Thyroid gland (tissue), 4 donors: ENCODE measurements at places on chromosomes 1 and 21.
A peak's percentile ranks its signal among the peaks of the same experiment; 100 is the strongest.

- peaks cover 4% of the 10 kb centered on the region for H3K4me1 ChIP-seq
- no peaks in the 10 kb centered on the region for H3K36me3 ChIP-seq
- H3K27ac ChIP-seq, result no peak overlapping the region
- no peak overlapping the region for H3K4me3 ChIP-seq
- peak; percentile 49 for DNase-seq
Measured at GRCh38 chr21:43812139-43812821, 22.9 kb downstream of the RRP1 start.

DNA sequence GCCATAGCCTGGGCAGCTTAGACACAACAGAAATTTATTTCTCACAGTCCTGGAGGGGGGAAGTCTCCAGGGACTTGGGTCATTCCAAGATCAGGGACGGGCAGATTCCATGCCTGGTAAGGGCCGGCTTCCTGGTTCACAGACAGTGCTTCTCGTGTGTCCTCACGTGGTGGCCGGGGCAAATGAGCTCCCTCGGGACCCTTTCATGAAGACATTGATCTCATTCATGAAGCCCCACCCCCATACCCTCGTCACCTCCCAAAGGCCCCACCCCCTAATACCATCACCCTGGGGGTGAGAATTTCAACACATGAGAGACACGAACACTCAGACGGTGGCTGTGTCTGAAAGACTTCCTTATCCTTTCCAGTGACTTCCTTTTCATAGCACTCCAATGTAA lies 51.5 kb downstream of the ACOT7 start:
- DNase-seq, result no peak
- H3K4me3 ChIP-seq, result no peak overlapping the region
- no peaks in the 10 kb centered on the region for H3K4me1 ChIP-seq
- no peak overlapping the region for H3K27ac ChIP-seq
- no peaks in the 10 kb centered on the region for H3K36me3 ChIP-seq

DNA sequence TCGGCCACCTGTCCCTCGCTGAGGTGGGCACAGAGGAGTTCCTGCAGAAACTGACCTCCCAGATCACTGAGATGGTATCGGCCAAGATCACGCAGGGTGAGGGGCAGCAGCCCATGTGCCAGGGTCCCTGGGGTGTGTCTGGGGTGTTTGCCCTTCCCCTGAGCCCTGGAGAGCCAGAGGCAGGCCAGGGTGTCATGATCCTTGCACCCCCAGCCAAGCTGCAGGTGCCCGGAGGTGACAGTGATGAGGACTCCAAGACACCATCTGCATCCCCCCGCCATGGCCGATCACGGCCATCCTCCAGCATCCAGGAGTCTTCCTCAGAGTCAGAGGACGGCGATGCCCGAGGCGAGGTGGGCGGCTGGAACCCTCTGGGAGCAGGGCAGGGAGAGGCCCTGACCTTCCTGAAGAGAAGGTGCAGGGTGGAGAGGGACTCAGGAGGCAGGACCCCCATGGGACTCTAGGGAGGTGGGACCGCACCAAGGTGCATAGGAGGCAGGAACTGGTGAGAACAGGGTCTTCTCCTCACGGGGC lies 69.5 kb downstream of the TRIM11 start:
- H3K27me3 ChIP-seq, result no peaks in the 10 kb centered on the region
- peaks cover 3% of the 10 kb centered on the region for H3K36me3 ChIP-seq
- no peak overlapping the region for H3K27ac ChIP-seq
- DNase-seq, result no peak
- H3K4me1 ChIP-seq, result no peaks in the 10 kb centered on the region

DNA sequence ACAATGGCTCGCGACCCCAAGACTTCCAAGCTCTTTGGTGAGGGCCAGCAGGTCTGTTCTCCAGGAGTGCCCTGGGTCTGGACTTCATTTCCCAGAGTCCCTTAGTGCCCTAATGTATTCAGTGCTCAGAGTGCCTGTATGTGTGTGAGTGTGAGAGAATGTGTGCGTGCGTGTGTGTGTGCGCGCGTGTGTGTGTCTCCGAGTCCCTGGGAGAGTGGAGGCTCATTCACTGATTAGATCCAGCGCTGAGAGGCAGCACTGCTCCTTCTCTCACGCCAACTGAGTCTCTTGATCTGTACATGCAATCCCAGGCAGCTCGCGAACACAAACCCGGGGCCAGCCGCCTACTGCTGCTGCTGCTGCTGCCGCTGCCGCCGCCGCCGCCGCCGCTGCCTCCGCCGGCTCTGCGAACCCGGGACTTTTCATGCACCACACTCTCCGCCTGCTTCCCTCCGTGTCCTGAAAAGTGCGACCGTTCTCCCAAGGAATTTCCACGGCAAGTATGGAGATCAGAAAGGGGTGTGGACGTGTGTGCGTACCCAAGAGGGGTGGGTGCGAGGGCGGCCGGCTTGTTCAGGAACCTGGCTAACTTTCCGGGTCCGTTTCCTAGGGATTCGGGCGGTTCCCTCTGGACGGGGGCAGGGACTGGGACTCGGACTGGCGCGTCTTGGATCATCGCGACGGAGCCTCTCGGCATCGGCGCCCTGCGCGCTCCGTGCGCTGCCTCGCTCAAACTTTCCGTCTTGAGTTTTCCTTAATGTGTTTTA lies at the start of gene RNF220:
Gene RNF220, plus strand, starts transcription at position 225 of the 767 bp plus-strand sequence.
- no peak within 1 kb of the TSS for H3K4me3 ChIP-seq
- peaks cover 29% of the 10 kb centered on the region for H3K4me1 ChIP-seq

- DNase-seq, result no peak
- H3K27ac ChIP-seq, result no peak overlapping the region
- H3K36me3 ChIP-seq, result no peaks in the 10 kb centered on the region
Measured at GRCh38 chr1:47513393-47513792, 75.5 kb downstream of the FOXD2 start.

- H3K27ac ChIP-seq, result no peak overlapping the region
- no peaks in the 10 kb centered on the region for H3K27me3 ChIP-seq
Measured at GRCh38 chr1:29283804-29284195, 47.5 kb downstream of the PTPRU start.

DNA sequence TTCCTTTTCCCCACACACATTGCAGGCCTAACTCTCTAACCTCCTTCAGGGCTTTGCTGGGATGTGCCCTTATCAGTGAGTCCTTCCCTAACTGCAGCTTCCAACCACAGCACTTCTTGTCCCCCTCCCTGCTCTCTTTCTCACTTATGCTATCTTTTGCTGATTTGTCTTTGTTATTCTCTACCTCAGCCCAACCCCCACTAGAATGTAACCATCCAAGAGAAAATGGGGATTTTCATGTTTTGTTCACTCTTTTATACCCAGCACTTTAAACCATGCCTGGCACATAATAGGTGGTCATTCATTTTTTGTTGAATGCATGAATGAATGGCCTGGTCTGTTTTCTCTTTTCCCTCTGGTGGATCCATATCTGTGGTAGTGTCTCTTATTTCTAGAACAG lies 243.5 kb downstream of the KAZN start:
- no peak for DNase-seq
- H3K27ac ChIP-seq, result no peak overlapping the region
- H3K27me3 ChIP-seq, result no peaks in the 10 kb centered on the region
- H3K4me3 ChIP-seq, result no peak overlapping the region
- no peaks in the 10 kb centered on the region for H3K4me1 ChIP-seq
- H3K36me3 ChIP-seq, result no peaks in the 10 kb centered on the region

DNA sequence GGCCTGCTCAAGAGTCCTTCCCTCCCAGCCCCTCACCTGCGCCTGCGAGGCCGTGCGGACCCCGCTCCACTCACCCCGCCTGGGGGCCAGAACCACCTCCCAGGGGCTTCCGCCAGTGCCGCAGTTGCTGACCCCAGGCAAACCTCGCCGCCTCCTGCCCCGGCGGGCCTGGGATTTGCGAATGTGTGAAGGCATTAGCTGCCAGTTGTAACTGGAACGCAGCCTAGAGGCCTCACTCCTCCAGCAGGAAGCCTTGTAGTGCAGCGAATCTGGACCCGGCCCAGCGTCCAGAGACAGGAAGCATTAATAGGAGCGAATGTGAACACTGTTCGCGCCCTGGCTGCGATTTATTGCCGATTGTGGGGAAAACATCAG lies 140.9 kb upstream of the ARHGEF16 start:
- H3K27me3 ChIP-seq, result no peaks in the 10 kb centered on the region
- DNase-seq, result peak; percentile 97
- no peak overlapping the region for H3K4me3 ChIP-seq
- H3K36me3 ChIP-seq, result no peaks in the 10 kb centered on the region
- H3K4me1 ChIP-seq, result peaks cover 40% of the 10 kb centered on the region
- peak overlapping the region; percentile 83 for H3K27ac ChIP-seq

DNA sequence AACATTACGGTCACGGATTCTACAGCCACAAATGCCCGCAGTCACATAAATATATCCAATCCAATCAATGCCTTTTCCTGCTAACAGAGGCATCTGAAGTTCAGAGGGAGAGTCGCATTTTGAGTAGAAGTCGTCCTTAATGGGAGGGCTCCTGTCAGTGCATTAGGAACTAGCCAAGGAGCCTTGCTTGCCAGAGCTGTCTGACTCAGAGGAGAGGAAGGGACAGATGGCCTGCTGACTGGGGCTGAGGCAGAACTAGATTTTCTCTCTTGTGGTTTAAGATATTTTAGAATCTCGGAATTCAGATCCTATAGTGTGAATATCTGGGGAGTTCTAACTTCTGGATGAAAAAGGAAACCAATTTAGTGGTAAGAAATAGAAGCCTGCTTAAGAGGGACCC lies 10.6 kb downstream of the XKR8 start:
- no peak for DNase-seq
- H3K27me3 ChIP-seq, result no peaks in the 10 kb centered on the region
- H3K27ac ChIP-seq, result peak overlapping the region; percentile 46
- H3K36me3 ChIP-seq, result peaks cover 17% of the 10 kb centered on the region

DNA sequence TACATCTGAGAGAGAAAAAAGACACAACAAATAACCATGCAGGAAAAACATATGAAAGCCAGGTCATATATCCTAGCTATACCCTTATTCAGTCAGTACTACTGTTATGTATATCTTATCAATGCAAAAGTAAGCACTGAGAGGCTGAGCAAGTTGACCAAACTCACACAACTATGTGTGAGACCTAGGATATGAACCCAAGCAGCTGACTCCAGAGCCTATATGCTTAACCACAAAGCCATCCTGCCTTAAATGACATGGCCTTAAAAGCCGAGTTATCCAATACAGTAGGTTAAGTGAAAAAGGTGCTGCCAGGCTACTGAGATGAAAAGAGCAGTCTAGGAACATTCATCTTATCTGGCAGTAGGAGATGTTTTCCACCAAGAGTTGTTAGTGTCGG lies 151.6 kb downstream of the RERE start:
- no peaks in the 10 kb centered on the region for H3K36me3 ChIP-seq
- peaks cover 58% of the 10 kb centered on the region for H3K4me1 ChIP-seq
- H3K27me3 ChIP-seq, result no peaks in the 10 kb centered on the region
- H3K4me3 ChIP-seq, result no peak overlapping the region

GRCh38 chr1:107525145-107525544 lies 384.3 kb downstream of the NTNG1 start:
- no peak overlapping the region for H3K4me3 ChIP-seq
- H3K4me1 ChIP-seq, result no peaks in the 10 kb centered on the region
- DNase-seq, result no peak
- H3K36me3 ChIP-seq, result no peaks in the 10 kb centered on the region
- H3K27me3 ChIP-seq, result no peaks in the 10 kb centered on the region
- H3K27ac ChIP-seq, result no peak overlapping the region

DNA sequence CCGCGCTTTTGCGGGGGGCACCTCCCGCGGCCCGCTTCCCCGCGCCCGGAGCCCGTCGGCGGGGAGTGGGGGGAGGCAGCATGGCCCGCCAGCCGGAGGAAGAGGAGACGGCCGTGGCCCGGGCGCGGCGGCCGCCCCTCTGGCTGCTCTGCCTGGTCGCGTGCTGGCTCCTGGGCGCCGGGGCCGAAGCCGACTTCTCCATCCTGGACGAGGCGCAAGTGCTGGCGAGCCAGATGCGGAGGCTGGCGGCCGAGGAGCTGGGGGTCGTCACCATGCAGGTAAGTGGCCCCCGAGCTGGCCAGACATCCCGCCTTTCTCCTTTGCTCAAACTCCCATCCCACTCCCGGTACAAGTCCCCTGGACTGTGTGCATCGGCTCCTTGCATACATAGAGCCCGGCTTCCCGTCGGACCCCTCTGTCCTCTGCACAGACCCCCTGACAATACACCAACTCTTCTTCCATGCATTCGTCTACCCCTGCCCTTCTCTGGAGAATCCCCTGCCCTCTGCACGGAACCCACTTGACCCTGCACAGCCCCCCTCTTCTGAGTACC lies 812 bp downstream of the CACHD1 start:
- peaks cover 24% of the 10 kb centered on the region for H3K4me1 ChIP-seq
- DNase-seq, result peak; percentile 47
- H3K36me3 ChIP-seq, result no peaks in the 10 kb centered on the region
- H3K4me3 ChIP-seq, result peak overlapping the region; percentile 75

DNA sequence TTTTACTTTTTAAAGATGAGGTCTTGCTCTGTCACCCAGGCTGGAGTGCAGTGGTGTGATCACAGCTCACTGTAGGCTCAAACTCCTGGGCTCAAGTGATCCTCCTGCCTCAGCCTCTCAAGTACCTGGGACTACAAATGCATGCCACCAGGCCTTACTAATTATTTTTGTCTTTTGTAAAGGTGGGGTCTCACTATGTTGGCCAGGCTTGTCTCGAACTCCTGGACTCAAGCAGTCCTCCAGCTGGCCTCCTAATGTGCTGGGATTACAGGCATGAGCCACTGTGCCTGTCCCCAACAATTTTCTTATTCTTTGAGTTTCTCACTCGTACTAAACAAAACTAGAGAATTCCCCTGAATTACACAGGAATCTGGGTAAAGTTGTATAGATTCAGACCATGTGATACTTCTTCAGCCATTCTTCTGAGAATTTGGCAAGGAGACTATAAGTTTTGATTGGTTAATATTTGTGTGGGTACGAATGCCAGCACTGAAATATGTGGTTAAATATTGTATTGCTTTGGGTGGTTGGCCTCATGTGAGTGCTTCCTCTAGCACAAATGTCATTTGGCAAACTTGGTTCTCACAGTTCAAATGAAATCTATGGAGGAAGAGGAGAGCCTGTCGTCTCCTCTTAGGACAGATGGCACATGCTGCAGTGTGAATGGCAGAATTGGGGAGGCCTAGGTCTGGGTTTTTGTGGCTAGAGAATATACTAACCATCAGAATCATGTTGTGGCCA lies 104.9 kb downstream of the RUNX1 start:
- H3K4me3 ChIP-seq, result no peak overlapping the region
- DNase-seq, result no peak
- H3K4me1 ChIP-seq, result no peaks in the 10 kb centered on the region

- no peaks in the 10 kb centered on the region for H3K27me3 ChIP-seq
- H3K4me1 ChIP-seq, result no peaks in the 10 kb centered on the region
- DNase-seq, result no peak
Measured at GRCh38 chr1:91031081-91031480, 9.2 kb upstream of the ZNF644 start.
